Jurkat, Clone E6-1 (cell line): ENCODE measurements at places on chromosomes 12 and 14.

GRCh38 chr12:52247622-52248540 lies 14.8 kb downstream of the KRT7 start:
- DNase-seq = no peak

GRCh38 chr14:88599326-88599725 lies 36.5 kb downstream of the ZC3H14 start:
- DNase-seq = no peak

GRCh38 chr14:100193417-100194357 lies 34.2 kb upstream of the DEGS2 start:
- no peak for DNase-seq

DNA sequence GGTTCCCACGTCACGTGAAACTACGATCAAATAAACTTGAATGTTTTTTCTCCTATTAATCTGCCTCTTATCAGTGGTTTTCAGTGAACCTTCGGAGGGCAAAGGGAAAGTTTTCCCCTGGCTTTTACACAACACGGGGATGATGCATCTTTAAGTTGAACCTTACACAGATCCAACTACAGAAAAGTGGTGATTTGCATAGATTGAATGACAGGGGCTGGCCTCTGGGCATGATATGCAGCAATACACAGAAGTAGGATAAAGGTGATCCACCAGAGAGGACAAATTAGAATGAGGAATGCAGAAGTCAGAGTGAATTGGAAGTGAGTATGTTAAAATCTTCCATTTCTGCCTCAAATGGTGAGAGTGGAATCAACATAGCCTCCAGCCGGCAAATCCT lies 11.6 kb downstream of the GSG1 start:
- DNase-seq = no peak

DNA sequence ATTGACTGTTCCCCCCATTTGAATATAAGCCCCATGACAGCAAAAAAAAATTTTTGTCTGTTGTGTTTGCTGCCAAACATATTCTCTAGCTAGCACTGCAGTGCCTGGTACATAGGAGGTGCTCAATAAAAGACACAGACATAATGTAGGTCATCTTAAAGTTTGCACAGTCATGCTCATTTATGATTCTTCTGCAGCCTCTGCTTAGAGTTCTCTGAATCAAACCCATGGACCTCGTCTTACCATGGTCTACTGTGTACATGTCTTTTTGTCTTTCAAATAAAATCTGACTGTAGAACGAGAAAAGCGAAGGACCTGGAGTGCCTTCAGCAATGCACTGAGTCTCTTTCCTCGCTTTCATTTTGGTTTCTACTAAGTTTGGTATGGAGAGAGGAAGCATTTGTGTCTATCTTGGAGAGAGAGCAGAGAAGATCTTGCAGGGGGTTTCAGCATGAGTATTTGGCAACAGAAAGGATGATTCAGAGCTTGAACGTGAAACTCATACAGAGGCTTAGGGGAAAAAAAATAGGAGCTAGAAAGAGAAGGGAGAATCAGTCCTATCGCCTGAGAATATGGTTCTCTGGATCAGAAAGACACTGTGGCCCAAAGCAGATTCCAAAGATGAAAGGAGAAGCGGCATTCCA lies 38.8 kb upstream of the TMCC3 start:
- DNase-seq = no peak

GRCh38 chr12:13173012-13173932 lies 23.3 kb upstream of the EMP1 start:
- DNase-seq = no peak

DNA sequence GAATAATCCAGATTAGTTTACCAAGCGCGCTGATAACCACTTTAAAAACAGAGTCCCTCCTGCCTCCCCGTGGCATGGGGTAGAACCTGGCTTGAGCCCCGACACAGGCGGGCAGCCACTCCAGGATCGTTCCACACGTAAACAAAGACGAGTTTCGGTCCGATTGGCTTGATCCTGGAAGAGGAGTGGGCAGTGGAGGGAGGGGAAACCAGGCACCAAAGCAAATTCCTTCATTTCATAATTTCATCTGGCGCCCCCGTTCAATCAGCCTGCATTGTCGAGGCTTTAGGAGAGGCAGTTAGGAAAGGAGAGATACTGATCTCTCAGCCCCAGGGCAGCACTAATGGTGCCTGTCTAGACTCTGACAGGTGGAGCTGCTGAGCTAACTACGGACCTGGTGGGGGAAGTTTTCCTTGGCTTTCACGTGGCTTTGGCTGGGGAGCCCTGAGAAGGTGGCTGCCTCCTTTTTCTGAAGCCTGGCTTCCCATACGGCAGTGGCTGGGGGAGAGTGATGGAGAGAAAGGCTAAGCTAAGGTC lies 751 bp upstream of the GPRC5A start:
- DNase-seq = no peak

- no peak for DNase-seq
Measured at GRCh38 chr12:65877836-65878235, 53.6 kb downstream of the HMGA2 start.

DNA sequence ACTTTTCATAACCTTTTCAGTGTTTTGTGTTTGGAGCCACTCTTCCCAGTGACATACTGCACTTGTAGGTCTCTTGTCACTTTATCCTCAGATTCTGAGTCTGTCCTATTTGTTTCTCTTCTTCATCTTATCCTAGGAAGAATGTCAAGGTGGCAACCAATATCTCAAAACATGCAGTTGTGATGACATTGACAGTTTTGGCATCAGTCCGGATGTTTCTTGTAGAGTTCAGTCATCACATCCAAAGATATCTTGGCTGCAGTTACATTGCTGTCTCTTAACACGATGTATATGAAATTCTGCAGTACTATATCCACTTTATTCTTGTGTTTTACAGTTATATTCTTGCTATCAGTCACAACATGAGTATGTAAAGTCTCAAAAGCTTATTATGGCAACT lies 6.4 kb downstream of the ADIPOR2 start:
- no peak for DNase-seq

DNA sequence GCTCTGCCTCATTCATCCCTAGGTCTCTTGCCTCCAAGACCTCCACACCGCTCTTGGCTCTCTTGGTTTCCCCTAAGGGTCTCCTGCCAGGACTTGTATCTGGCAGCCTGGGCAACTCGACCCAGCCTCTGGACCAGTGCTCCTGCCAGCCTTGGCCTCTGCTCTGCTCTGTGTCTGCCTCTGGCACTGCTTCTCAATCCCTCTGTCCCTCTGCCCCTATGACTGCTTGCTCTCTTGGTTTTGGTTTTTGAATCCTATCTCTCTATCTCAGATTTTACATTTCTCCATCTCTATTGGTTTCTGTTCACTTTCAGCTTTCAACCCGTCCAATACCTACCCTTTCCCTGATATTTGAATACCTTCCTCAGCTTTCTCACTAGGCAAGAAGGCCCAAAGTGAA lies 6.3 kb downstream of the ITGA5 start:
- DNase-seq = no peak

DNA sequence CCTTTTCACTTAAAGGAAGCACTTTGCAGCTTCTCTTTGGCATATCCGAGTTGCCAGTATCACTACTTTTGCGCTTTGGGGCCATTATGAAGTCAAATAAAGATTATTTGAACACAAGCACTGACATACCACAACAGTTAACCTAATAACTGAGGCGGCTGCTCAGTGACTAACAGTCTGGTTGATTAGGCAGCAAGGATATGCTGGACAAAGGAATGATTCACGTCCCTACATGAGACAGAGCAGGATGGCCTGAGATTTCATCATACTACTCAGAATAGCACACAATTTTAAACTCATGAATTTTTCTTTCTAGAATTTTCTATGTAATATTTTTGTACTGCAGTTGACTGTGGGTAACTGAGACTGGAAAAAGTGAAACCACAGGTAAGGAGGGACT lies 56.9 kb upstream of the E2F7 start:
- no peak for DNase-seq

- no peak for DNase-seq
Measured at GRCh38 chr12:269191-269590, 6.6 kb upstream of the SLC6A13 start.

- DNase-seq = no peak
Measured at GRCh38 chr12:86484473-86484872, 228.3 kb upstream of the MGAT4C start.

DNA sequence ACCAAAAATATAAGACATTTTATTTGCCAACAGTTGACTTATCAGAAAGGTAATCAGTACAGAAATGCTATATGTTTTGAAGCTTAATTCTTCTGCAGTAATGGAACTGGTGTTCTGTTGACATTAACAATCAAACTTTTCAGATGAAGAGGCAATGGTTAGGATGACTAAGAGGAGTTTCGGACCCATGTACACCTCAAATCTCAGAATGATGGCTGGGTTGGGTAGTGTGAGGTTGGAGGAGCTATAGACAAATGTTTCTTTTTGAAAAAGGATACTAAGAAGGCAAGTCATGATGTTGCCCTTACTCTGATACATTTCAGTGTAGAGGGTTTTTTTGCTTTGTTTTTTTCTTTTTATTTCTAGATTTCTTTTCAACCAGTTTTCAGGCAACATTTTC lies 66.9 kb downstream of the KNTC1 start:
- DNase-seq = no peak
